ENCODE measurements at places on chromosomes 1 and 21.
A peak's percentile ranks its signal among the peaks of the same experiment; 100 is the strongest.

GRCh38 chr21:34999397-34999941 is 49.6 kb downstream of the RUNX1 start:
- DNase-seq, result no peak

DNA sequence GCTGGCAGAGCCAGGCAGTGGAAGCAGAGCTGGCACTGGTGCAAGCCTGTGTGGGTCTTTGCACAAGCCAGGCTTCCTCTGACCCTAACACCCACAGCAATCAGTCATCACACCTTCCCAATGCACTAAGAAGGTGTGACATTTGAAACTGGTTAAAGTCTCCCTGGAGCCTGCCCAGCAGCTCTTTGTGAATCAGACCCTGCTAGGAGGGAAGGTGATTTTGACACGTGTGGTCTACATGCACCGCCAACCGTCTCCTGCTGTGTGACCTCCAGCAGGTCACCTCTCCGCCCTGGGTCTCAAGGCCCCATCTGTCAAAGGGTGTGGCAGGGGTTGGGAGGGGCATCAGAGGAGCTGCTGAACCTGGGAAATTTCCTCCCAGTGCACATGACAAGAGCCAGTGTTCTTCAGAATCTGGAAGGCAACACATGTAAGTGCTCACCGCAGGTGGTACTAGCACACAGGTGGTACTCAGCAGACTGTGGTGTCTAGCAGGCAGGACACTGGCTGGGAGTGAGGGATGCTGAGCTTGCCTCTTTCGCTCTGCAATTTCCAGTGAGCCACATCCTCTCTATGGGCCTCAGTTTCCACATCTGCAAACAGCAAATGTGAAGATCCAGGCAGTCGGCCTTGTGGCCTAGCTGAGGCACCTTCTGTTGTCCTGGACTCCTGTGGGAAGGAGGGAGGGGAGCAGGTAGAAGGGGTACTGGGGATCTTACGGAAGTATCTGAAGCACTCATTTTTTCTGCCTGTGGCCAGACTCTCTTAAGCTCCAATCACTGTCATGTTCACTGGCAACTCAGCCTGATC is 123.2 kb downstream of the DMRTB1 start:
- no peak for DNase-seq

DNA sequence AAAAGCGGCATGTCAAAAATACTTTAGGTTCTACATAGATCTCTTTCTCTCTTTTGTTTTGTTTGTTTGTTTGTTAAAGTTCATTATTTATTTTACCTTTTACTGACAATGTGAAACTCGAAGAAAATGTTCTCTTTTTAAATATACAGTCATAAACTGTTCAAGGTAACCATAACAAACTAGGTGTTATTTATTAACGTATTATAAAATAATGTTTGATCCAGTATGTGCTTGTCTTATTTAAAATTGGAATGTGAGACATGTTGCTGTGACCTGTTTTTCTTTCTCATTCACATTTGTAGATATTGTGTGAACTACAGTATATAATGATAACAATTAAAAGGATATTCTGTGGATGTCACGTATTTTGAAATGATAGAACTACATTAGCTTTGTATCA is 5.9 kb upstream of the LEPR start:
- no peak for DNase-seq

DNA sequence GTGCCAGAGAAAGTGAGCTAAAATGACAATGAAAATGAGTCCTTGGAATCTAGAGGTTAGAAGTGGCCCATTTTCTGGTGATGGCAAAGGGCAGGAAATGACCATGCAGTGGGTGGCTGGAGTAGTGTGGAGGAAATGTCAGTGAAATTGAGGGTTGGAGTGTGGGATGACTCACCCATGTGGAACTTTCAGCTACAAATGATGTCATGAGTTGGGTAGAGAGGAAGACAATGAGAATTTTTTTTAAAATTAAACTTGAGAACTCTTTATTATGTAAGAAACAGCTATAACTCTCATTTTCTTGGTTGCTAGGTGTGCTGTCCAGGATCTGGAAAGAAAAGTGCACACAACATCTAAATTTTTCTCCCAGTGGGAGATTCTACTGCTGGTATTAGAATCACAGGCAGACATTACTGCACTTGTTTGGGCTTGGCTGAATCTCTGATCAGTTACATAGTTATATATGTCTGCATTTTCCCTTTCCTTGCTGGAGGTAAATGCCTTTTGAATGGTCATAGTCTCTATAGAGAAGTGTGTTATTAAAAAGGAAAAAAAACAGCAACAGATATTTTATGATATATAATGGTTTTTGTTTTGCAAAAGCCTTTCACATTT is 56.8 kb upstream of the GNG12 start:
- DNase-seq, result peak; percentile 85

- no peak for DNase-seq
Observed at GRCh38 chr1:235050911-235051360, 77.7 kb downstream of the TOMM20 start.

- peak; percentile 70 for DNase-seq
Observed at GRCh38 chr1:16386454-16387113, 19.5 kb downstream of the SZRD1 start.

DNA sequence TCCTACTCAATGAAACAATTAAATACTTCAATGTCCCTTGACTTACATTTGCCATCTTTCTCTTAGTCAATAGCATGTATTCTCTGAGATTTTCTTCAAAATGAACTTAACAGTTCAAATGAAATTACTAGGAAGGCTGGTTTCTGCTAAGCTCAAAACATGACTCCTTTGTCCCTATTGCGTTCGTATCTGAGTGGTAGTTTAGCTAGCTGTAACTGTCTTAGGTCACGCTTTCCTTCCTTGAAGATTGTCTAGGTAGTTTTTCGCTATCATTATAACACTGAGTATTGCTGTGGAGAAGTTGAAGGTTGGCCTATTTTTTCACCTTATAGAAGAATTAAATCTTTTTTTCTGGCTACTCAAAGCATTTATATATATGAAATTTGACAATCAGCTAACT is 1535.2 kb downstream of the PLA2G4A start:
- no peak for DNase-seq

DNA sequence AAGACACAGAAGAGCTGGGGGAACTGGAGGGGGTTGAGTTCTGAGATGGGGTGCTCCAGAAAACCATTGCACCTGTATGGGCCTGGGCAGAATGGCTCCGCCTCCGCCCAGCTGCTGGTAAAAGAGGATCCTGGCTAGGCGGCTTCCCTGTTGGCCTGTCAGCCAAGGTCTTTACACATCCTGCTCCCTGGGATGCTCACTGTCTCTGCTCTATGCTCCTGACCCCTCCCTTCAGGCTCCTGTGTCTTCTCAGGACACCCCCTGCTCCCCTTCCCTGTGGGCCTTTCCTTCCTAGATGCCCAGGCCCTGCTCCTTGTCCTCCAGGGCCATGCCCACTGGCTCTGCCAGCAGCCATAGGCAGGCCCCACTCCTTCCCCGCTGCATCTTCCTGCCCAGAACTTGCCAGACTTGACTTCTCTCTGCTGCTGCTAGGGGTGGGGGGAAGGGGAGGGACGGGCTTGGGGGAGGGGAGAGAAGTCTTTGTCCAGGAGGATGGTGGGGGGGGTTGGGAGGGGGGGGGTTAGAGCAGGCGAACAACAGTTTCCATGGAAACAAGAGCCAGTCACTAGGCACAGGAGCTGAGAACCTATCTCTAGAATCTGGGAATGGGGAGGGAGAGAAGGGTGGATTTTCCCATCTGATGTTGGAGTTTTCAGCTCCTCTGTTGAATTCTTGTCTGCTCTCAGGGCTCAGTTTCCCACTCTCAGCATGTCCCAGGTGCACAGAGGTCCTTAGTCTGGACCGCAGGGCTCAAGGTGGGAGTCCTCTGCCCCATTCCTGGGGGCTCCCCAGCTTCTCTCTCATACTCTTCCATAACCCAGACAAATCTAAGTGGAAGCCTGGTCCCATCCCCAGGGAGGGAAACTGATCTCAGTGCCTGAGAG is 10.6 kb downstream of the CELSR2 start:
- no peak for DNase-seq

DNA sequence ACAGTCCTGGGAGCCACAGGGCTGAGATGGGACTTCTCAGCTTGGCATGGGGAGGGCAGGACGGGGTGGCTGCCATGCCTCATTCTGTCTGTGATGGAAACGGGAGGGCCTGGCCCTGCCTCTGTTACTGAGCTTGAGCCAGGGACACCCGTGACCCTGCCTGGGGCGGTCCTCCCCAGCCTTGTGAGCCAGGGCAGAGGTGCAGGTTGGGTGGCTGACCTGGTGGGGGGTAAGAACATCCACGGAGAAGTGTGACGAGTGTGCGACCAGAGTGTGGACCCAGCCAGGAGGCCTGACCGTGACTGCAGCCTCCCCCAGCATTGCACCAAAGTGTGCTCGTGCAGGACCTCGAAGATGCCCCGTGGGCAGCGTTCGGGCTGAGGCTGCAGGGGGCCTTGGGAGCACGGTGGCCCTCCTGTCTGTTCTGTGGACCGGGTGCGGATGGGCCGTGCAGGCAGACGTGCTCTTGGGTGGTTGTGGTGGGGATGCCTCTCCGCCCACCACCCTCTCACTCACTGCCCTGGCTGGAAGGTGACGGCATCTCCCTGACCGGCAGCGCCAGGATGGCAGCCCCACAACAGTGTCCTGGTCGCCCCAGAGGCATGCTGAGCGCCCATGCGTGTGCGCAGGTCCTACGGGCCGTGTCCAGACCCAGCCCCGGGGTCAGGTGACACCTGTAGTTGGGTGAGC is 45.4 kb downstream of the SKI start:
- DNase-seq, result no peak

DNA sequence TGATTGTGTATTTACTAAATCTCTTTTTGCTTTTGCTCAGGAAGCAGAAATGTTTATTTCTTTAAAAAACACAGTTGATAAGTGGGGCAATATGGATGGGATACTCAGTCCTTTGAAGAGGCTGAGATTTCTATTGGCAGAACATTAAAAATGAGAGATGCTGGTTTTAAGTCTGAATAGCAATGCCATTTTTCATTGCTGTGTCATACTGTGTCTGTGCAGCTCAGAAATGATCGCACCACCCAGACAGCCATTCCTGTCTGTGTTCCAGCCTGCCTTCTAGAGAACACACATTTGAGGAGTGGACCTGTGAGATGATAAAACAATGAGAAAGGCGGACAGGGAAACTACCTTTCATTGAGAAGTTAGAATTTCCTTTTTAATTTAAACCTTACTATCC is 231.2 kb upstream of the USP24 start:
- no peak for DNase-seq

DNA sequence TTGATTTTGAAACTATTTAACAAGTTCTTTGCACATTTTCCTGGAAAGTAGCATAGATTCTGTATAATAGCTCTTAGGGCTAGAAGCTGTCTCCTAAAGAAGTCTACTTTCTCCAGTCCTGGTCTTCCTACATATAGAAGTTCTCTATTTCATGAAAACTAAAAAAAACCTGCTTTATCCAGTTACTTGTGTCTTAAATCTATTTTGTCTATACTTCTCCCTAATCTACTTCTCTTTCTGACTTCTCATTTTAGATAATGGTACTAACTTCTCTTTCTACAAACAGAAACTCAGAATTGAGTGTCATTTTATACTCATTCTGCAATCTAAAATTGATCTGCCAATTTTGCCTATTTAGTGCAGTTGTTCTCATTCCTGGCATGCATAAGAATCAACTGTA is 28.7 kb downstream of the PDE4B start:
- no peak for DNase-seq

DNA sequence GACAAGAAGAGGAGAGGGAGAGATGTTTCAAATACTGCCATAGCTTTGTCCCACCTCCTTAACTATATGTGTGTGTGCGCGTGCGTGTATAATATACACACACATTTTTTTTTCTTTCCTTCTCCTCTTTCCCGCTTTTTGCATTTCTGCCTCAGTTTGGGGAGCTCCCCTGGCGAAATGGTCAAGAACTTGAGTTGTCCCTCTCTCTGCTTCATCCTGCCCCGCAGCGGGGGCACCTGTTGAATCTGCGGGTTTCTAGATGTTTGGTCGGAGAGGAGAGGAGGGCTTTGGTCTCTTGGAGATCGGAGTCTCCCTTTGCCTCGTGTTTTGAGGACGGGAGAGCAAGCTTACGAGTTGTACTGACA is 504 bp downstream of the SCCPDH start:
- peak; percentile 57 for DNase-seq

DNA sequence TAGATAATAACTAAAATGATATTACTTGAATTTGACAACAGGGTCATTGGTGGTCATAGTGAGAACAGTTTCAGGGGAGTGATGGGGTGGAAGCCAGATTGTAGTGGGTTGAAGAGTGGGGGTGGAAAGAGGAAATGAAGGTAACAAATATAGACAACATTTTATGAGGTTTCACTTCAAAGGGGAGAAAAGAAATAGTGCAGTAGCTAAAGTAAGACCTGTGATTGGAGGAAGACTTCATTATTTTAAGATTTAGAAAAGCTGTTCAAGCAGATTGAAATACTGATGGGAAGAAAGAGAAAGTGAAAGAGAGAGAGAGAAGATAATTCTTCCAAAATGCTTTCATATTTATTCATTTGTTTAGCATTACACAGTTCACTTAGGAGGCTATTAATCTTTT is 52.0 kb upstream of the KCNA3 start:
- no peak for DNase-seq

DNA sequence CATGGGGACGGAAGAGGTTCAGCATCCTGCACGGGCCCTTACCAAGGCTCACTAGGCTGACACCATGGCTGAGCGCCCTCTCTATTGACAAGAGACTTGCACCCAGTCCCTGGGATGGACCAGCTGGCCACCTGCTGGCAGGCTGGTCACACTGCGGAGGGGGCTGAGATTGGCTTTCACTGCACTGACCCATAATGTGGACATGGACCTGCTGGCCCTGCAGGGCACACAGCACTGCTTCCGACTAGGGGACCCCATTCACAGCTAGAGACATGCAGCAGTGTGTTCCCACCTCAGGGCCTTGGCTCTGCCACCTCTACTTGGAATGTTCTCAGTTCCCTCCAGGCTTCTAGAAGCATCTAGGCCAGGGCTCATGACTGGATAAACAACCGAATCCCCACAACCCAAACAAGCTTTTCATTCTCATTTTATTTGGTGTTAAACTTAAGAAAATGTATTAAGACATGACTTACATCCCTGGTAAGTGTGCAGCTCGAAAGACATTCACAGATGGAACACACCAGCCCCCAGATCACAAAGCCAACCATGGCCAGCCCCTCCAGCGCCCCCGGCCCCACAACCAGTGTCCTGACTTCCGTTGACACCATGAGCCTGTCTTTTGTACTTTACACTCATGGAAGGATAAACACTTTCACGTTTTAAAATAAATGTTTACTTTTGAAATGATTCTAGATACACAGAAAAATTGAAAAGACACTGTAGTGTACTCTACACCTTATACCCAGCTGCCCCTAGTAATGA is 9.3 kb upstream of the SRARP start:
- peak; percentile 68 for DNase-seq

GRCh38 chr1:172909606-172910326 is 141.0 kb downstream of the TNFSF18 start:
- DNase-seq, result peak; percentile 98

DNA sequence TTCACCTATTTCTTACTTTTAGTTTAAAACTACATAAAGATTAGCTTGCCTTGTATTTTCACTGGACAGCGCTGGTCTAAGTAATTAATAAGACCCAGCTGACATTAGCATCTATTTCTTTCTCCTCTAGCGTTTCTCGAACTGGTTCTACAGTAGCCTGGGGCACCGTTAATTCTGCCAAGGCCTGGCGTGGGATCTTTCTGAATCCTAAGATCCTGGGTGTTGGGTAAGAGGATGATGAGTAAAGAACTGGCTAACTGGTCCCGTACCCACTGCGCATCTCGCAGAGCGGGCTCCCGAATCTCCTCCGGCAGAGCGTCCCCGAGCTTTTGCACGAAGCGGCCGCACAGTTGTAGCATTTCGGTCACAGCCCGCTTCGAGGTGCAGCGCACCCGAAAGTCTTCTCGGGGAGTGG is 309 bp downstream of the NSL1 start:
- DNase-seq, result peak; percentile 66

All from PC-3 (cell line).